Natural killer cell treated with Interleukin-12 subunit alpha and Interleukin-12 subunit beta and Interleukin-15 and Interleukin-18, amount 100 ng/mL, for 72 hours (primary cell): ENCODE measurements at places on chromosomes 16 and 17. TPM values are rescaled to one million over a fixed set of nuclear protein-coding genes. Genes with fewer than 3 reads are reported as not detected.

The HYDIN gene
- total RNA-seq, result not detected

DNA sequence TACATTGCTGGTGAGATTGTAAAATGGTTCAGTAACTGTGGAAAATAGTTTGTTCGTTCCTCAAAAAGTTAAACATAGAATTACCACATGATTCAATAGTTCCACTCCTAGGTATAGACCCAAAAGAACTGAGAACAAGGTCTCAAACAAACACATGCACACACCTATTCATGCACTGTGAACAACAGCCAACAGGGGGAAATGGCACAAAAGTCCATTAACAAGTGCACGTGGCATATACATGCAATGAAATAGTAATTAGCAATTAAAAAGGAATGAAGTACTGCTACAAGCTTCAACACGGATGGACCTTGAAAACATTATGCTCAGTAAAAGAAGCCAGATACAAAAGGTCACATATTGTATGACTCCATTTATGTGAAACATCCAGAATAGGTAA lies 23.8 kb downstream of the SDK2 start:
- no peak for DNase-seq

DNA sequence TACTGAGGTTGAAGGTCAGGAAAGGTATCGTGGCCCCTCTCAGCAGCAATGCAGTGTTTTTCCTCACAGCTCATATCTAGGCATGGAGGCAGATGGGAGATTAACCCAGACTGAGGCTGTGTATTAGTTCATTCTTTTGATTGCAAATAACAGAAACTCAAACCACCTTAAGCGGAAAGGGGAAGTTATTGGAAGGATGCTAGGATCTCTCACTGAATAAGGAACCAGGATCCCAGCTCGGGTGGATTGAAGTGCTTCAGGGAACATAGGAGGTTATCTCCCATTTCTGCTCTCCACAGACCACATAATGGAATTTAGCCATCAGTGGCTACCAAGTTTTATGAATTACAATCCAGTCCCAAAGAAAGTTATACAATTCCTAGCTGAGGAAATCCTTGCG lies 8.2 kb downstream of the ZNF689 start:
- DNase-seq, result no peak

The ZSCAN10 gene
- not detected for total RNA-seq

The ZNF385C gene
- not detected for total RNA-seq

DNA sequence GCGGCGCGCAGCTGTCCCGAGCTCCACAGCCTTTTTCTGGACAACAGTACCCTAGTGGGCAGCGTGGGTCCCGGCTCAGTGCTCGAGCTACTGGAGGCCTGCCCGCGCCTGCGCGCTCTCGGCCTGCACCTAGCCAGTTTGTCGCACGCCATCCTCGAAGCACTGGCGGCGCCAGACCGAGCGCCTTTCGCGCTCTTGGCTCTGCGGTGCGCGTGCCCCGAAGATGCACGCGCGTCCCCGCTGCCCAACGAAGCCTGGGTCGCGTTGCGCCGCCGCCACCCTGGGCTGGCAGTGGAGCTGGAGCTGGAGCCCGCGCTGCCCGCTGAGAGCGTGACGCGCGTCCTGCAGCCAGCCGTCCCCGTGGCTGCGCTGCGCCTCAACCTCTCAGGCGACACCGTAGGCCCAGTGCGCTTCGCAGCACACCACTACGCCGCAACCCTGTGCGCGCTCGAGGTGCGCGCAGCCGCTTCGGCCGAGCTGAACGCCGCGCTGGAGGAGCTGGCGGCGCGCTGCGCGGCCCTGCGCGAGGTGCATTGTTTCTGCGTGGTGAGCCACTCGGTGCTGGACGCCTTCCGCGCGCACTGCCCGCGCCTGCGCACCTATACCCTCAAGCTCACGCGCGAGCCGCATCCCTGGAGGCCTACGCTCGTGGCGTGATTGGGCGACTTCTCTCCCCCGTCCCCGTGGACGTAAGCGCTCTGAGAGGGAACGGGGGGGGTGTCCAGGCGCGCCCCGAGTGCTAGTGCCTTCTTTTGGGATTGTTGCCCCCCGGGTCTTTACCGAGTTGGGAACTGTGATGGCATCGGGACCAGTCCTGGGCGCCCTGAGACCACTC lies 1.2 kb upstream of the HSF4 start:
- DNase-seq, result no peak

The KREMEN2 gene
- total RNA-seq, result not detected

The MPO gene
- not detected for total RNA-seq

The NPIPA2 gene
- not detected for total RNA-seq

The NPIPA3 gene
- 1.5 TPM for total RNA-seq

GRCh38 chr16:68528233-68528632 lies 10.9 kb upstream of the ZFP90 start:
- no peak for DNase-seq
